NCI-H146 (cell line): ENCODE measurements at places on chromosomes 4 and X.

- DNase-seq, result no peak
Observed at GRCh38 chr4:83591056-83591455, 55.1 kb downstream of the GPAT3 start.

- DNase-seq, result no peak
Observed at GRCh38 chrX:2282490-2283090, 218.2 kb downstream of the DHRSX start.

DNA sequence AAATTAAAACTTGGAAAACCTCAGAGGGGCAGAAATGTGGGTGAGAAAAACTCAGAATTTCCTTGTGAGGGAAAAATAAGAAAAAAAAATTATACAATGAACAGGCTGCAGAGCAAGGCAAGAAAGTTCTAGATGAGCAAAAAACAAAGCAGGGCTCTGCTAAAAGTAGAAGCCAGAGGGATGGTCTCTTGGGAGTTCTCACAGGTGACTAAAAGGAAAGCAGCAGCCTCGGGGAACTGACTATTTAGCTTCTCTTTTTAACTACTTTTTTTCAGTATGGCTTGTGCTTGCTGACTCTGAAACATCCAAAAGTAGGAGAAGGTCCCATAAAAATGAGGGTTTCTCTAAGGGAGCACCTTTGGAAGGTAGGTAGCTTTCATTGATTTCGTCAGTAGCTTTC lies 36.4 kb downstream of the PCDH19 start:
- DNase-seq, result no peak

- DNase-seq, result peak; percentile 82
Observed at GRCh38 chr4:78441756-78442155, 109.8 kb upstream of the ANXA3 start.
